ENCODE measurements at places on chromosomes 16 and 17.

GRCh38 chr16:74451951-74452758, 30.9 kb upstream of the CLEC18B start:
- DNase-seq, result no peak

- DNase-seq, result no peak
Measured at GRCh38 chr16:9013508-9013864, 49.8 kb upstream of the USP7 start.

DNA sequence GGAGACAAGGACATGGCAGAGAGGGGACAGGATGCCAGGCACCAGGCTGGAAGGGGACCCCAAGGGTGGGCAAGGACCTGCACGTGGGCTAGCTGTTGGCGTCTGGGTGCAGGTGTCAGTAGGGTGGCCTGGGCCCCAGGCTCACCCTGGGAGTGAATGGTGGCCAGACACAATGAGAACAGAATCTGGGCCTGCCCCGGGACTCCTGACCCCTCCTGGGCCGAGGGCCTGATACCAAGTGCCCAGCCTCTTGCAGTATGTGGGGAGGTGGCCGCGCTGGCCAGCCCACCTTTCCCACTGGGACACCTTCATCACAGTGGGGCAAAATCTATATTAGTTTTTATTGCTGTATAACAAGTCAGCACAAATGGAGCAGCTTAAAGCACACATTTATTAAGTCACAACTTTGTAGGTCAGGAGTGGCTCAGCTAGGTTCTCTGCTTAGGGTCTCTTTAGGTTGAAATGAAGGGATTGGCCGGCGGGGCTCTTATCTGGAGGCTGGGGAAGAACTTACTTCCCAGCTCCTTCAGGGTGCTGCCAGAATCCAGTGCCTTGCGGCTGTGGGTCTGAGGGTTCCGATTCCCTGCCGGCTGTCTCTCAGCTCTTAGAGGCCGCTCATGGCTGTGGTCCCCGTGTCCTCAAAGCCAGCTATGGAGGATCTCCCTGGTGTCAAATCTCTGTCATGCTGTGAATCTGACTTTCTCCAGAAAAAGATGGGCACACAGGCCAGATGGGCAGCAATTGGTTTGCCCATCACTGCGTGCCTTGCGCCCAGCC, 3.6 kb downstream of the PRSS33 start:
- DNase-seq, result no peak

- no peak for DNase-seq
Measured at GRCh38 chr17:9247401-9247938, 226.2 kb downstream of the NTN1 start.

DNA sequence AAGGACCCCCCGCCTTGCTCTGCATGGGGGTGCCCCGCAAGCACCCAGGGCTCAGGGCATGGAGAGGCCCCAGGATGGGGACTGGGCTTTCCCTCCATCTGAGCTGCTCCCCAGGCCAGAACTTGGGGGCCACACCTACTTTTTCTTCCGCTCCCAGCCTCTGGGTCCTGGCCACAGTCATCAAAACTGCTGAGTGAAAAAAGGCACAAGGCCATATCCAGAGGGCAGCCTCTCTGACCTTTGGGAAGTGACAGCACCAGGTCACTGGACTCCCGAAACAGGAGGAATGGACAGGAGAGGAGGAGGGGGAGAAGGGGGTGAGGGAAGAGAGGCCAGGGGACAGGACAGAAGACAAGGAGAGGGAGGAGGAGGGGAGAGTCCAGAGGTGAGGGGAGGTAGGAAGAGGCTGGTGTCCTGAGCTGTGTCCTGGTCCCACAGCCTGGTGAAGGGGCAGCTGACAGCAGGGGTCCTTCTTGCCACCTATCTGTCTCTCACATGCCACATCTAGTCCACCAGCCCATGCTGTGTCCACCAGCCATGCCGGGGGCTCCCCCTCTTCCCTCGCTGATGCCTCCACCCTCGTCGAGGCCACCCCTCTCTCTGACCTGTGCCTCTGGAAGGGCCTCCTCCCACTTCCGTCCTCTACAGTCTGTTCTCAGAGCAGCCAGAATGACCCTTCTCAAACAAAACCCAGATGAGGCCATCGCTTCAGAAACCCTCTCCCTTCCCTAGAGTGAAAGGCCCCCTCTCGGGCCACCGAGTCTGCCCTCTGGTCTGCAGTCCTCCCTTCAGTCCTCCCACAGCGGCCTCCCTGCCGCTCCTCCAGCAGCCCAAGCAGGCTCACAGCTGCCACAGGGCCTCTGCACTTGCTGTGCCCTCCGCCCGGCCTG, 73.9 kb upstream of the TOB1 start:
- DNase-seq, result peak; percentile 4

- peak; percentile 44 for DNase-seq
Measured at GRCh38 chr17:62807812-62808575, at the start of gene MARCHF10. TSS of gene MARCHF10 (minus strand) at chr17:62808314. CDS start at chr17:62801735, 6,579 bp downstream.

DNA sequence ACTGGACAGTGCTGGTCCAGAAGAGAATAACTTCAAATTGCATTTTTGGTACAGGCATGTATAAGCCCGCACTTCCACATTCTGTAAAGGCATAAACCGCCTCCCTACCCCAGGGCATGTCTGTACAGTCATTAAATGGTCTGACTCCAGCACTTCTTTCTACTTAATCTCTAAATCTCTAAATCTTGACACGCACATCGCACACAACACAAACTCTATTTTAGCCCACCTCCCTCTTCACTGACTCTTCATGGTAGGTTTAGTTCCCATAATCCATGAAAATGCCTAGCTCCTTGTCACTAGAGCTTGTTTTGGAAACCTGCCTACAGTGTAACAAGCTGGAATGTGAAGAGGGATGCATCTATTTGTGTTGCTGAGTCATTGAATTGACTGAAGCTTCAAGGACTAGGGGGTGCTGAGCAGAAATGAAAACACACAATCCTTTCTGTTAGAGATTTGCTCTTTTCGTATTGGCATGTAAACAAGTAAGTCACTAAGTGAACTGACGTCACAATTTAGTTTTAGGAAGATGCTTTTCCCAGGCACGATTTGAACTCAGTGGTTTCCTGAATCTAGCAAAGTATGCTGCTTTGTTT, 1.6 kb upstream of the DUSP14 start:
- DNase-seq, result no peak

DNA sequence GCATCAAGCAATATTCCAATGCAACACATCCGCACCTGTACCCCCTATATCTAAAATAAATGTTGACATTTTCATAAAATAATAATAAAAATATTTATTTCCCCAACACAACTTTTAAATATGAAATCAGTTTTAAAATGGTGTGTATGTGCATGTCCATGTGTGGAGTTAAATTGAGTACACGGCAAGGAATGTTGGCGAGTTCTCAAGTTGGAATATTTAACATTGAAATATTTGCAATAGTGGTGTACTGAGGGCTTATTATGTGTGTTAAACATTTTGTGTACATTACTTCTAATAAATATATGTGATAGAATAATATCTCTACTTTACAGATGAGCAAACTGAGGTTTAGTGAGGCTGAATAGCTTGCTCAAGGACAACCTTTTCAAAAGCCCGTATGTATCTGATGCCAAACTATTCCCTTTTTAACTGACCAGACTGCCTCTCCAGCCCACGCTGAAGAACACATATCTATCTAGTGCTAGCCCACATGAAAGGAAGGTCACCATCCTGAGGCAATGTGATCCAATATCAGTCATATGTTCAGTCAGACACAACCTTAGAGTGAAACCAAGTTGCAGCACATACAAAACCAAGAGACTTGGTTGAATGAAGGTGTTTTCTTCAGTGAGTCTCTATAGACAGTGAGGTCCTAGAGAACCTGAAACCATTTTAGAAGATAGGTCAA, 192.2 kb upstream of the CDH11 start:
- DNase-seq, result no peak

- peak; percentile 35 for DNase-seq
Measured at GRCh38 chr17:67689534-67690177, 28.1 kb upstream of the NOL11 start.

DNA sequence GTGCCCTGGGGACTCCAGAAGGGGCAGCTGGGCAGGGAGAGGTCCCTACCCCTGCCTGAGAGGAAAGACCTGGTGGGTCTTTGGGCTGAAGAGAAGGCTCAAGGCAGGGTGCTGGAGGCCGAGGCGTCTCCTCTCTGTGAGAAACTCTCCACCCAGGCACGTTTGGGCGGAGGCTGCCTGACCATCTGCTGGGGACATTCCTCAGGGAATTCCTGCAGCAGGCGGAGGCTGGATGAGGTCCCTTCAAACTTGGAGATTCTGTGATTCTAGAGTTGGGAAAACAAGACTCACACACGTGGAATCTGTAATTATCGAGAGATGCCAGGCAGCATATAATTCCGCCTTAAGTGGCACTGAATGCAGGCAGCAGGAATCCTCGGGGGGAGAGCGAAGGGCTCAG, 21.1 kb upstream of the PHF12 start:
- DNase-seq, result no peak

DNA sequence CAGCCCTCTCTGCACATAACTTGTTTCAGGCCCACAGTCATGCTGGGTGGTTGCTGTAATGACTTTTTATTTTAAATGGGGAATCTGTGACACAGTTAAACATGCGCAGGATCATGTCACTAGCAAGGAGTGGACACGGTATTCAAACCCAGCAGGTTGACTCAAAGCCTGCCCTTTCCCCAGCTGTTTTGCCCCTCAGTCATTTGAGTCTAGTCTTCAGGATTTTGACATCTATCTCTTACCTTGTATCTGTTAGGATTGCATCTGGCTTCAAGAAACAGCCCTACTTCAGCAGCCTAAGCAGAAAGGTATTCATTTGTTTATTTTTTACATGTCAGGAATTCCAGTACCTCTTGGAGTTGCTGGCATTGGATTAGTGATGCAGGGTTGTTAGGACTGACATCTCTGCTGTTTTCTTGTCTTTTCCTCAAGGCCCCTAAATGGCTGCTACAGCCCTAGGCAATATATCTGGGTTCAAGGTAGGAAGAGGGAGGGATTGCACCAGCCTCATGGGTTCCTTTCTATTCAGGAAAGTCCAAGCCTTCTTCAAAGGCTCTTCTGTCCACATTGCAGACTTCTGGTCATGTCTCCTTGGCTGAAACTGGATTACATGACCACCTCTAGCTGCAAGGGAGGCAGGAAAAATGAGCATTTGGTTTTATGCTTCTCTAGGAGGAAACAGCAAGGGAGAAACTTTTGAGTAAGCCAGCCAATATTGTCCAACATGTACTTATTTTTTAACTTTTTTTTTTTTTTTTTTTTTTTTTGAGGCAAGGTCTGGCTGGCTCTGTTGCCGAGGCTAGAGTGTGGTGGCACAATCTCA, 22.8 kb downstream of the ABCC1 start:
- DNase-seq, result no peak

- DNase-seq, result no peak
Measured at GRCh38 chr16:30548416-30549253, 9.5 kb downstream of the ZNF764 start.

GRCh38 chr17:1422885-1423284, 22.9 kb upstream of the YWHAE start:
- DNase-seq, result no peak

- DNase-seq, result no peak
Measured at GRCh38 chr17:61656721-61657217, 65.8 kb upstream of the NACA2 start.

- peak; percentile 81 for DNase-seq
Measured at GRCh38 chr17:45428050-45428617, 4.5 kb downstream of the ARHGAP27 start.

- no peak for DNase-seq
Measured at GRCh38 chr17:69367298-69367697, 40.4 kb upstream of the ABCA5 start.

DNA sequence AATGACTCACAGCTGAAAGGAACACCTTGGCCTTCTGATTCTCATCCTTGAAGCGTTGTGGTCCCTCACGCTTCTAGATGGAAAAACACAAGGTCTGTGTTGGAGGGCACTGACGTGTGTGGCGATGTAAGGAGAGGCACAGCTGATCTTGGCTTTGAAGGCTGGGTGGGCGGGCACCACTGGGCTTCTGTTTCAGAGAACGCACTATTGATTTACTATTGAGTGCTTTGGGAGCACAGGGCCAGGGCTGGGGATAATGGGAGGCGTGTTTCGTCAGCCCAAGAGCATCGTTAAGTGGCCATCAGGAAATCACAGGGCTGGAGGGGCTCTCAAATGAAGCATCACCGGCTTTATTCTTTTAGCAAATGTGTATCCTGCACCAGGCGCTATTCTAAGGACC, 70.7 kb downstream of the CMIP start:
- DNase-seq, result no peak

DNA sequence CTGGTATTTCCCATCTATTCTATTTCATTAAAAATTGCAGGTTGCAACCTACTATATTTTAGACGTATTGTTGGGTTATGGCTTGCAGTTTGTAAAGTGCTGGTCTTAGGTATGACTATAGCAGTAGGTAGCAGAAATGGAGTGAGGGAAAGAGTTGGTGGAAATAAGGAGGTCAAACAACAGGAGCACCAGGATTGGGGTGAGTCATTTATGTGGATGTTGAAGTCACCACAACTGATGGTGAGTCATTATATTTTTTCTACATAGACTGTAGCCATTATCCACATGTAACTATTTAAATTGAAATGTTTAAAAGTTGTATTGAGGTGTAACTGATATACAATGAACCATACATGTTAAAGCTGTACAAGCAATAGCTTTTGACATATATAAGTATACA, 25.0 kb upstream of the HS3ST3A1 start:
- DNase-seq, result no peak

DNA sequence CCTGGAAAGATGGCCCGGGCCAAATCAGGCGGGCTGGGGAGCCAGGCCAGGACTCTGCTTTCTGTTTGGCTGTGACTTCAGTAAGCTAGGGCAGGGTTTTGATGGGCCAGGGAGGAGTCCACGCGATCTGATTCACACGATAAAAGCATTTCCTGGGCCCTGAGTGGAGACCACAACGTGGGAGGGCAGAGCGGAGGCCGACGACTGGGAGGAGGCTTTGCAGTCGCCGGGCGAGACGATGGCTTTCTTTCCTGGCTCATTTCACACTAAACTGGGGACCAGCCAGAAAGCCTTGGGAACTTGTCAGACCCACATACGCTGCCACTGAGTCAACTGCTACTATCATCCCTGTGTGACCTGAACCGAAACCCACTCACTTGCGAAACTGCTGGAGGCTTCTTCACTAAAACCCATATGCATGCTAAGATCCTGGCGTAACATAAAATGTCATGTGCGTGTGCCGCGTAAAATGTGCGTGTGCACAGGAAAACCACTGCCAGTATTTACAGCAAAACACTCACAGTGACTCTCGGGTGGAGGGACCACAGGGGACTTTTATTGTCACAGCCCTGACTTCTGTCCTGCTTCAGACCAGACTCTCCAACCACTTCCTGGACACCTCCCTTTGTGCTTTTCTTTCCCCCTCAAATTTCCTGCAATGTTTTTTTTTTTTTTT, 14.2 kb upstream of the RHBDF2 start:
- DNase-seq, result peak; percentile 70

DNA sequence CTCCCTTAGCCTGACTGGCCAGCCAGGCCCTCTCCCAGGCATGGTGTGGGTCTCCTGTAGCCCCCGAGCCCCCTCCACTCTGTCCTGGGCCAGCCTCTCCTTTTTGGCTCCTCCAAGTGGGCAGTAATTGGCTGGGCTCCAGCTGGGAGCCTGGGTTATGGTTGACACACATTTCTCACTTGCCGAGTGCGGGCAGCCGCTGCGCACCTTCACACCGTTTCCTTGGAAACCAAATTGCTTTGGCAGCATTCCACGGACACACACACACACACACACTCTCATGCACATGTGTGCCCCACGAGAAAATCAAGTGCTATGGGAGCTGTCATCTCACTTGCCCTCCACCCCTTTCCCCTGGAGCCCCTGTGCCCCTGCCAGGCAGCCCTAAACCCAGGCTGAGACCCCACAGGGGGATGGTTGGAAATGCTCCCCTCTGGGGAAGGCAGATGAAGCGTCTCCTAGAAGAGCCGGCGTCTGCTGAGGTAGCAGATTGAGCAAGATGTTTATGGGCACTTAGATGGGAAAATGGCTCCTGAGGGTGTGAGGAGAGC, 402.7 kb upstream of the TNRC6C start:
- DNase-seq, result no peak
